ENCODE measurements at places on chromosomes 5 and 9. TPM values are rescaled to one million over a fixed set of nuclear protein-coding genes. Genes with fewer than 3 reads are reported as not detected.

GRCh38 chr5:10315824-10316509, 8.3 kb upstream of the CMBL start:
- no peak for DNase-seq

The PPP1R26 gene
- total RNA-seq, result 0.22 TPM

GRCh38 chr9:88373045-88373444, 15.2 kb upstream of the SPIN1 start:
- DNase-seq, result no peak

The NOXA1 gene
- 0.51 TPM for total RNA-seq

GRCh38 chr5:133034064-133034463, 7.7 kb upstream of the ZCCHC10 start:
- DNase-seq, result no peak

DNA sequence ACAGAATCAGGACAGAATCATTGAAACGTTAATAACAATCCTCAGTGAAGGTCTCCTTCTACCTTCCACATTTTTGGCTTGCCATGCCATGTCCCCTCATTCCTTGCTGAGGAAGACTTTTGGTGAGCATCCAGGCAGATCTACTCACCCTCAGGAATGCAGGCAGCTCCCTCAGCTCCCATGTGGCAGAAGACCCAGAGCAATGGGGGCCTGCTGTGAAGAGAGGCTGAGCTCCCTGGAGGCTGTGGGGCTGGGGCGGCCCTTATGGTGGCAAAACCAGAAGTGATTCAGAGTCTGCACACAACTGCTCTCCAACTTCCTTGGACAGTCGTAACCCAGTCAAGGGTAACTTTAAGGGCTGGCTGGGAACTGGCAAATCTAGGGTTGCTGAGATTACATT, 247.2 kb upstream of the EFNA5 start:
- no peak for DNase-seq

DNA sequence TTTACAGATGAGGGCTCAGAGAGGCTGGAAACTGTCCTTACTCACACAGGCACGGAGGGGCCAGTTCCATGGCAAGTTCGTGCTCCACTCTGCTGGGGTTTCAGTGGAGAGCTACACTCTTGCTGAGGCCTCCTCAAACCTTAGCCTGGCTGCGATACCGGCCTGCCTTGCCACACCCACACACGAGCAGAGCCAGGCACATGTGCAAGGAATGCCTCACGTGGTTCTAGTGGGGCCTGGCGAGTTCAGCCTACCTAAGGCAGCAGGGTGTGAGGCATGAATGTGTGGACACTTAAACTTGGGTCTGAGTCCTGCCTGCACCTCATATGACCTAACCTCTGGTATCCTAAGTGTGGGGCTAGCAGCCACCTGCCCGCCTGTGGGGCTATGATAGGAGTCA, 21.5 kb upstream of the PRDM12 start:
- no peak for DNase-seq

DNA sequence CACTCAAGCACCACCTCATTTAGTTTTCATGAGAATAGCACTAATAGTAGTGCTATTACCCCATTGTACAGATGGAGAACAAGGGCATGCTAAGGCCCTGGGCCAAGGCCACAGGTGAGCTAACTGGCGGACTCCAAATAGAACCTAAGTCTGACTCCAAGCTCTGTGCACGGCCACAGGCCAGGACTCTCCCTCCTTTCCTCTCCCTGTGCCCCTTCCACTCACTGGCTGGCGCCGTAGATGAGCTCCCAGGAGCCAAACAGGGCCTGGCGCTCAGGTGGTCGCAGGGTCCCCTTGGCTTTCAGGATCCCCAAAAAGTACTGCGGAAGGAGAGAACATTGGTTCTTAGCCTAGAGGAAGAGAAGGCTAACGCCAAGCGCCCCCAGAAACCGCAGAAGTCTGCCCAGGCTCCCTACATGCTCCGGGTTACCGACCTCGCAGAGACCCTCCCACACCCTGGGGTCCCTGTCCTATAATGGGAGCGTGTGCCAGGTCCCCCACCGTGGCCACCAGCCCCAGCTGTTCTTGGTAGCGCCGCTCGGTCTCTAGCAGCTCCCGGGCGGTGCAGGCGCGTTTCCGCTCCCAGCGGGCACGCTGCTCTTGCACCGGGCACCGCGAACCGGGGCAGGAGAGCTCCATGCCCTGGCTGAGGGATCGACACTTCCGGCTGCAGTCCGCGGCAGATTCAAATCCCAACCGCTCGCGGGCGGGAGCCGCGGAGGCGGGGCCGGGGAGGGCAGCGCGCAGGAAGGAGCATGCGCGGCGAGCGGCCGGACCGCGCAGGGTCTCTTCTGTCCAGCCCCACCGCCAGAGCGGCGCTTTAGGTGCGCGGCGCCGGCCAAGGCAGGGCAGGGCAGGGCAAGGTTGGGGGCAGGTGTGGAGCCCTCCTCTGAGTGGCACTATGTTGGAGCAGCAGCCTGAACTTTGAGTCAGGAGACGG, at the start of gene ARHGEF39:
ARHGEF39 (minus strand) TSS at position 665 of the 940 bp plus-strand sequence; CDS start at position 639, 26 bp downstream.
- peak; percentile 95 for DNase-seq

The F12 gene
- total RNA-seq, result 6.5 TPM

GRCh38 chr9:122370869-122371755, at the start of gene PTGS1:
TSS of gene PTGS1 (plus strand) at chr9:122371024. CDS start at chr9:122371085, 61 bp downstream.
- DNase-seq, result peak; percentile 64

Measured in Karpas-422 (cell line).